ENCODE measurements at places on chromosomes 2 and 18.

GRCh38 chr2:37928377-37928776 is 3.3 kb downstream of the RMDN2 start:
- no peak for DNase-seq

DNA sequence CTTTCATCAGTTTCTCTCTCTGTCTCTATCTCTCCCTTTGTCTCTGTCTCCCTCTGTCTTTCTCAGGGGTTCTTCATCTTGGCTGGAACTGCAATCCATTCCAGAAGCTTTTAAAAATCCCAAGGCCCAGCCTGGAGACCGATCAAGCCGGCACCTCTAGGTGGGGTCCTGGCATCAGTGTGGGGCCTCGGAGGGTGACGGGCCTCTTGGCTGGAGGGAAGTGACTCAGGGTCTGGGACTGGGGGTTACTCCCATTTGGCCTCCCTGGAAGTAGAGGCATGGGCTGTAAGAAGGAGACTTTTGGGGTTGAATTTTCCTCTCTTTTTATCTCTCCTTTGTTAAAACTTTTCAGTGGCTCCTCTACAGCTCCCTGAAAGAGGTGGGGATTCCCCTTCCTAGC is 52.8 kb upstream of the OTOF start:
- DNase-seq, result no peak

DNA sequence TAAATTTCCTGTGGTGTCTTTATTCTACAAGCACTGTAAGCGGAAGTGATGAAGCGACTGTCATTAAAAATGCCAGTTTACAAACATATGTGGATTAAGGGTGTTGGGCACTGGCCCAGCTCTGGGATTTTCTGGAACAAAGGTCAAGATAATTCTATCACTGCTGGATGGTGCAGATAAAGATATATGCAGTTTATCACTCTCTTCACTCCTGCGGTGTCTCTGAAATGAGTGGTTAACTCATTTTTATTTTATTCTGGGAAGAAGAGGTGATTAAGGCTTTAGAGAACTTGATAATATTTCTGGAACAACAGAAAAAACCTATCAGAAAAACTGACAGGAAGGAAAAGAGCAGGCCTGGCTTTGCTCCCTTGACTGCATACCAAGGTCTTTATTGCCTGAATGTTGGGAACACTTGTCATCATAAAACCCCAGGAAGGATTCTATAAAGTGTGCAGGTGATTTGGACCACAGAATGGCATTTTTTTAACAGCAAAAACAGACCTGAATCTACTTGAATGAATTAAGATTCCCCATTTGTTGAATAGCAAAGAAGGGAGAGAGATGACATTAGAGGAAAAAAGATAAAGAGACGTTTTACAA is 32.4 kb downstream of the ABCB11 start:
- no peak for DNase-seq

GRCh38 chr2:159706385-159706980 is 5.8 kb upstream of the MARCHF7 start:
- DNase-seq, result no peak

DNA sequence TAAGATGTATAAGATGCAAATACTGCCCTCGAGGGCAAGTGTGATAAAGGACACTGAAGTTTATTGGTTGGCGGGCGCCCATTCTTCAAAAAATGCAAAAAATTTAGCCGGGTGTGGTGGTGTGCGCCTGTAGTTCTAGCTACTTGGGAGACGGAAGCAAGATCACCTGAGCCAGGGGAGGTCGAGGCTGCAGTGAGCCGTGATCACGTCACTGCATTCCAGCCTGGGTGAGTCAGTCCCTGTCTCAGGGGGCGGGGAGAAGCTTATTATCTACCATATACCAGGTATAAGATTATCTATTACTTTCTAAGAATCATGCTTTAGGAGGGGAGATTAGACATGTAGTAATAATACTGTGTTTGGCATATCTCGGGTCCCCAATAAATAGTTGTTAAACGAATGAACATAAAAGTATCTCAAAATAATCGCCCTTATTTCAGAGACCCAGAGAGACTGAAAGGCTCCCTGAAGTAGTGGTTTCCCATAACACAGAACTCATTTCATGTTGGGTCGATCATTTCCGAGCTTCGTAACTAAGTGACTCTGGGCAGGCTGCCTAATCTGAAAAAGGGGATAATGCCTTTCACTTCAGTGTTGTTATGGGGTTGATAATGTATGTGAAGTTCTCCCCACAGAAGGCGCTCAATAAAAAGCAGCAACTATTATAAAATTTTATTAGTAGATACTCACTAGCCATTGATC is 1.2 kb upstream of the SELENOI start:
- no peak for DNase-seq

DNA sequence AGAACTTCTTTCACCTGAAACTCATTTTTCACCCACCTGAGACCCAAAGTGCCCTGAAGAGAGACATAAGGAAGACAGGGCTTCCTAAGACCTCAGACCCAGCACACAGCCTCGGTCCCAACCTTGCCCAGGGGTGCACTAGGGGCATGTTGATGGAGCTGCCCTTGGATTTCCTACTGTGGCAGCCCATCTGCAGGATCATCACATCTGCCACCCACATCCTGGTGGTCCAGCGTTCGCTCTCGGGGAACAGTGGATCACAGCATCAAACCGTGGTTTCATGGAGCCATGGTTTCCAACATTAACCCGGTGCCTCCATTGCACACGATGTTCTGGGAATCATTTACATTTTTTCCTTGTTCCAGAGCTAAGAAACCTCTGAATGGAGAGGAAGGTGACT is 186.4 kb downstream of the TFCP2L1 start:
- no peak for DNase-seq

- DNase-seq, result no peak
These were observed 24.4 kb downstream of the MBP start for GRCh38 chr18:77108001-77108692.

GRCh38 chr18:3067165-3067661 is 54.3 kb upstream of the LPIN2 start:
- DNase-seq, result no peak

- no peak for DNase-seq
These were observed 117.4 kb upstream of the DNAJC10 start for GRCh38 chr2:182598626-182599025.

DNA sequence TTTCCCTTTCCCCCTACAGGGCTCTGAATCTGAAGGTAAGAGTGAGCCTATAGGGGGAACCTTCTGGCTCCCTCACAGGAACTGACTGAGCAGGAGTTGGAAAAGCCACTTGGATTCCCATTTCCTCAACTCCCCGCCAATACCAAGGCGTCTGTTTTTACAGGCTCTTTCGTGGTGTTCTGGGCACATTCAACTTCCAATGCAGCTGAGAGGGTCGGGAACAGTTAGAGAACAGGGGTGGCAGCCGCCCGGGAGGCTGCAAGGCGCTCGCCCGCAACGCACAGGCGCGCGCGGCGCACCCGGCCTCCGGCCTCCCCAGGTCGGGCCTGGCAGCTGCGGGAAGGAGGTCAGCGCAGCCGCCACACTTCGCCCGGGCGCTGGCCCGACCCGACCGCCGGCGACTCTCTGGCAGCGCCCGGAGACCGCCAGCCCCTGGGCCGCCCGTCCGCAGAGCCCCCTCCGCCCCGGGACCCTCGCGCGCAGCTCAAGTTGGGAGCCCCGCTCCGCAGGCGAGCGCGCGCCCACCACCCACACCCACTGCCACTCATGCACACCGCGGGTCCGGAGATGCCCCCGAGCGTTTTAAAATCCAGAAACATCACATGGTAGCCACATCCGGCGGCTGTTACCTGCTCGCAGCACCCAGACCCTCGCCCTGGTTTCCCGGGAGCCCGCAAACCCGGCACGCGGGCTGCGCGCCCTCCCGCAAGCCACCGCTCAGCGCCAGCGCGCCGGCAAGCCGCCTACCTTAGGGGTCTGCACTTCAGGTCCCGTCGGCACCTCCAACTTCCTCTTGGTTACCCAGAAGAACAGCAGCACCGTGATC is 816 bp downstream of the GALNT14 start:
- no peak for DNase-seq

- DNase-seq, result no peak
These were observed 120.5 kb downstream of the AGAP1 start for GRCh38 chr2:235614176-235614860.

- DNase-seq, result no peak
These were observed 29.5 kb downstream of the TTC32 start for GRCh38 chr2:19872302-19872701.

- no peak for DNase-seq
These were observed 53.3 kb upstream of the COL5A2 start for GRCh38 chr2:189232759-189233406.

DNA sequence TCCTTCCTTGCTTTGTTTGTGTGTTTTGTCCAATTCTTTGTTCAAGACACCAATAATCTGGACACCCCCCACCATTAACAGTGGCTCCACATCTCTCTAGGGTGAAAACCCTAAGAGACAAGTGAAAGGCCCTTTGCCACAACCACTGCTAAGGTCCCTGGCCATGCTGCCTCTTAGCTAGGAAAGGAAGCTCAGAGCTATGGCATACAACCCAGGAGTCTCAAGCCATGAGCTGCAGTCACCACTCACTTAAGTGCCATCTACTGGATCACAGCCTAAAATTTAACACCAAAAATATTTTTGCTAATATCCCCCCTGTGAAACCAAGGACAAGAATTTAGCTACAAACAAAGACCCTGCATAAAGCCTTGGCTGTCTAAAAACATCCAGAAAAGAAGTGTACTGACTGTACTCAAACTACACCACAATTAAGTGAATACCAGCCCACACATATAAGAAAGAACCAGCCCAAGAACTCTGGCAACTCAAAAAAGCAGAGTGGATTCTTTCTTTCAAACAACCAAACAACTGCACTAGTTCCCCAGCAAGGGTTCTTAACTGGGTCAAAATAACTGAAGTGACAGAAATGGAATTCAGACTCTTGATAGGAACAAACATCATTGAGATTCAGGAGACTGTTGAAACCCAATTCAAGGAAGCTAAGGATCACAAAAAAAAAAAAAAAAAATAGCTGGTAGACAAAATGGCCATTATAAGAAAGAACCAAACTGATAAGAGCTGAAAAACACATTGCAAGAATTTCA is 130.1 kb upstream of the GALNT5 start:
- DNase-seq, result no peak

- no peak for DNase-seq
These were observed 1.7 kb downstream of the MEIS1 start for GRCh38 chr2:66436581-66437001.

GRCh38 chr2:28471214-28471613 is 24.6 kb upstream of the PLB1 start:
- no peak for DNase-seq

DNA sequence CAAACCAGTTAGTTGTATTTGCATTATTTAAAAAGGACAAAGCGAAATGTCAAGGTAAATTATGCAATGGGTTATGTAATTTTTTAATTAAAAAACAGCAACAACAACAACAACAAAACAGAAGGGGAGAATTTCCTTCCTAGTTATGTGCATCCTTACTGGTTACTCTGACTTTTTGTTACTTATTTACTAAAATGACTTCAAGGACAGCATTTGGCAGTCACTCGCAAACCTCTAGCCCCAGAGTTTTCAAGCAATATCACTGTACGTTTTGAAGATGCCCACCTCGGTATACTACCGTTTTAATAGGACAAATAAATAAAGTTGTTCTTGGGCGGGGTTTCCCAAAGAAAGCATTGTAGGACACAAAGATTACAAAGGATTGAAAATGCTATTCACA is 24.7 kb upstream of the MRO start:
- no peak for DNase-seq

- DNase-seq, result no peak
These were observed 17.7 kb upstream of the HNRNPLL start for GRCh38 chr2:38620282-38620977.

- no peak for DNase-seq
These were observed 879 bp upstream of the XDH start for GRCh38 chr2:31415421-31415820.

DNA sequence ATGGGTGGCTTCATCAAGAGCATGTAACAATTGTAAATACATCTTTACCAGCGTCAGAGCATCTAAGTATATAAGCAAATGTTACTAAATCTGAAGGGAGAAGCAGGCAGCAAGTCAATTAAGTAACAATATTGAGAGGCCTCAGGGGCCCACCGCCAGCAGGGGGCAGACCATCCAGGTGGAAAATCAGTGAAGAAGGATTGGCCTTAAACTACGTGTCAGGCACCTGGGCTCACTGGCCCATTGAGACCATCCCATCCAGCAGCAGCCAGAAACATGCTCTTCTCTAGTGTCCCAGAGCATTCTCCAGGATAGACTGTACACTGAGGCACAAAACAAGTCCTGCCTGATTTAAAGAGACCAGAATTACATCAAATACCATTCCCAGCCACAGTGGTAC is 96.2 kb upstream of the SNTG2 start:
- DNase-seq, result no peak

Data from NCI-H1436 treated with DMSO at 0.1 percent for 48 hours (cell line).